ENCODE measurements at places on chromosomes 12 and 14.

- no peak for DNase-seq
Measured at GRCh38 chr12:82174383-82174782, 183.8 kb downstream of the CCDC59 start.

GRCh38 chr12:93954166-93955112, 193.9 kb upstream of the PLXNC1 start:
- DNase-seq, result no peak

GRCh38 chr14:102948698-102949061, 26.2 kb downstream of the AMN start:
- no peak for DNase-seq

- no peak for DNase-seq
Measured at GRCh38 chr14:80659783-80660182, 281.8 kb downstream of the CEP128 start.

GRCh38 chr12:72110937-72111650, 161.1 kb upstream of the TRHDE start:
- no peak for DNase-seq

DNA sequence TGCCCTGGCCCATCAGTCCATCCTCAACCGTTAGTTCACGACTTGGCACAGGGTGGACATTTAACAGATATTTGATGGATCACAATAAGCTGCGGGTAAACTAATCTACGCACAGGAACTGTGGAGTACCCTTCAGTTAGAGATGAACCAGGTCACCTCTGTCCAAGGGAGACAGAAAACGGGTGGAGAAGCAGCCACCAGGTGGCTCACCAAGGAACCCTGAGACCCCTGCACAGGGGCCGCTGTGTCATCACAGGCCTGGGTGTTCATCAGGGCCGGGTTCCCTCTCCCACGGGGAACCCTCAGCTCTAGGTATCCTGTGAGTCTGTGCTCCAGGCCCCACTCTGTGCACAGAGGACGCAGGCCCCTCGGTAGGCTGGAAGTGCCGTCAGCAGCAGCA, 122.2 kb downstream of the PIWIL1 start:
- no peak for DNase-seq

DNA sequence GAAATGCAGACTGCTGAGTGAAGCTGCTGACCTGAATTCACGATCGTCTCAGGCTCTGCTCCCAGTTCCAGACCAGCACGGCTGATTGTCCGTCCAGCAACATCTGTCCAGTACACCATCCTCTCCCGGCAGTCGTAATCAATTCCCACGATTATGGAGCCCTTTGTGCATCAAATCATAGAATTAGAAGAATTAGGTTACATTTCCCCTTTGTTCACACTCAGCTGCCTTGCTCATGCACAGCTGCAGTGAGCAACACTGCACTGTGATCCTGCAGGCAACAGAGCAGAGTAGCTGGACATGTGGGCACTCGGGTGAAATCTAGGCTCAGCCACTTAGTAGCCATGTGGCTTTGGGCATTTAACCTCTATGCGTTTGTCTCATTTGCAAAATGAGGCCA, 22.2 kb downstream of the RTRAF start:
- DNase-seq, result no peak

DNA sequence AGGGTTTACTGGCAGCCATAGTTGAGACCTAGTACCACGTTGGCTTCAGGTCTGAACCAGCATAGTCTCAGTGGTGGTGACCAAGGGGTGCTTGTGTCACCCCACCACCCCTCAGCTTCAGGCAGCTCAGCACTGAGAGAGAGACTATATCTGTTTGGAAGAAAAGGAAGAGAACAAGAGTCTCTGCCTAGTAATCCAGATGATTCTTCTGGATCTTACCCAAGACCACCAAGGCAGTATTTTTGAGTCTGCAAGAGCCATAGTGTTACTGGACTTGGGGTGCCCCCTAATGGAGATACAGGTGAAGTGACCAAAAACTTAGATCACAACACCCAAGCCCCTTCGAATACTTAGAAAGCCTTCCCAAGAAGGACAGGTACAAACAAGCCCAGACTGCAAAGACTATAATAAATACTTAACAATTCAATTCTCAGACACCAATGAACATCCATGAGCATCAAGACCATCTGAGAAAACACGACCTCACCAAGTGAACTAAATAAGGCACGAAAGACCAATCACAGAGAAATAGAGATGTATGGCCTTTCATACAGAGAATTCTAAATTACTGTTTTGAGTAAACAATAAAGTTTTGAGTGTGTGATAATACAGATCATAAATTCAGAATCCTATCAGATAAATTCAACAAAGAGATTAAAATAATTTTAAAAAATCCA, 107.0 kb downstream of the HELB start:
- DNase-seq, result peak; percentile 70

DNA sequence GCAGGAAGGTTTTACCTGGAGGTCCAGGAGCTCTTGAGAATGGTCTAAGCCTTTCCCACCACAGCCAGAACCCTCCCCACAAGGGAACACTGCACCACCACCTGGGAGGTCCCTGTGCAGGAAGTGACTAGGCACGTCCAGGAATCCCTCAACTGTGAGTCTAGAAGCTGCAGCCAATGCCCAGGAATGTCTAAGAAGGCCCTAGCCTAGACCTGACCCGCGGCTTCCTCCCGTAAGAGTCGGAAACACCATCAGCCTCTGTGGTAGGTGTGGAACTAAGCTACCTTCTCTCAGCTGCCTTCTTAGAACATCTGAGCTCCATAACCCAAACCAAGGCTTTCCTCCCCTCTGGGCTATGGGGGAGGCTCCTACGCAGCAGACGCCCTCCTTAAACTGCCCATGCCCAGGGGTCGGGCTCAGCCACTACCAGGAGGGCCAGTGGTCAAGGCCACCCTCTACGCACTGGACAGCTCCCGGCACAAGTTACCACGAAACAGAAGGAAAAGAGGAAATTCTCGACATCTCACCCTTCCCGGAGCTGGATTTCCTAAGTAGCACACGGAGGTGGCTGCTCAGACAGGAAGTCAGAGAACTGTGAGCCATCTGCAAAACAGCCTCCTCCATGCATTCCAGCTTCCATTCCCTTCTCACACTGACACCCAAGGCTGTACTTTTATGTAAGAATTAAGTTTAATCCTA, 25.5 kb downstream of the ZFYVE21 start:
- no peak for DNase-seq

DNA sequence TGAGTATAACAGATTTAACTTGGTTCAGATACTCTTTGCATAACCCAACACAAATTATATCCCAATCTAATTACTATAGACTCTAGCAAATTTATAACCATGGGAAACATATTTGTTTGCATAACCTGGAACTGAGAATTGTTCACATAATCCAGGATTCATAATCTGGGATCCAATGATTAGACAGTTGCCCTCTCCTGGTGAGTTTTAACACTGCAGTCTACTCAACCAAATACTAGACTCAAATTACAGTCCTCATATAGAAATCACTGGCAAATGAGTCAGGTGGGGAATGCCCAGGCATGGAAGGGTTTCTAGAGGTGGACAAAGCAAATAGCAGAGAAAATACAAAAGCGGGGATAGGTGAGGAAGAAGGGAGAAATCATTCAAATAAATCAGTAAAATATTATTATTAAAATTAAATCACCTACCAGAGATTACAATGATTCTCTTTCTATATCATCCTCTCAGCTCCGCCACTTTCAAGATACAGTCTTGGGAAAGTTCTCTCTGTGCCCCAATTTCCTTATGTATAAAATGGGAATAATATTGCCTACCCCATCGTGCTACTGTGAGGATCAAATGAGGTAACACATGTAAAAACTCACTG, 9.4 kb downstream of the GCH1 start:
- DNase-seq, result no peak

DNA sequence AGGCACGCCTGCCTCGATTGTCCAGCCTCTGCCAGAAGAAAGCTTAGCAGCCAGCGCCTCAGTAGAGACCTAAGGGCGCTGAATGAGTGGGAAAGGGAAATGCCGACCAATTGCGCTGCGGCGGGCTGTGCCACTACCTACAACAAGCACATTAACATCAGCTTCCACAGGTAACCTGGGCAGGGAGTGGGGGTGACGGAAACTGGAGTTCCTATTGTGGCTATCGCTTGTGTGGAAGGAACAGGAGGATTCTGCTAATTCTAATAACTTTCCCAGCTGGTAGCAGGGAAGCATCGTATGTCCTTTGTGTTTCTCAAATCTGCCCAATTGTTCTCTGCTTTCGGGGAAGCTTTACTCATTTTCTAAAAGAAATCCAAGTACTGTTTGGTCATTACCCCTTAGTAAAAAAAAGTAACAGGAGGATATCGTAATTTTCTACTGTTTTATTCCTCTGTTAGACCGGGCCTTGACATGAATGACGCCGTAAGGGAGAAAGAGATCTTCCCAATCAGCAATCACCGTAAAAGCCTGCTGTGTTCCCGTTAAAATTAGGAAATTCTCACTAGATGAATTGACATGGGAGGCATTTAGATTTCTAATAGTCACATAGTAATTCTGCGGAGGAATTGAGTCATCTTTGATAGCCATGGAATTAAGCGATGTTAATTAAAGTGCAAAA, 449 bp downstream of the THAP2 start:
- no peak for DNase-seq

GRCh38 chr12:59665701-59666100, 69.9 kb downstream of the SLC16A7 start:
- DNase-seq, result no peak

- no peak for DNase-seq
Measured at GRCh38 chr12:75935539-75936242, 95.9 kb downstream of the PHLDA1 start.

DNA sequence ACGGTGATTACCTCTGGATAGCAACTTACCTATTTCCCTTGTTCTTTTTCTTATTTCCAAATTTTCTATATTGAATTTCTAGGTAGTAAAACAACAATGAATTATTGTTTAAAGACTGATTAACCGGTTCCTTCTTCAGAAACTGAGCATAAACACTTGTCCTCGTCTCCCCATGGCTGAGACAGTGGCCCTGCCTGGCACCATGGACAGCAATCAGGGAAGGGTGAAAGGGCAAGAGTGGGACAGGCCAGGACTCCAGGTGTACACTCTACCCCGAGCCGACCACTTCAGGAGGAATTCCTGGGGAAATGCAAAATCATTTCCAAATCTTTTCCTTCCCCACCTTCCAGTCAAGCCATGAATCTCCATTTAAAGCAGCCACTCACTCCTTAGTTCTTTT, 48.8 kb upstream of the LTBP2 start:
- DNase-seq, result no peak

GRCh38 chr14:71550367-71550766, 381.9 kb upstream of the RGS6 start:
- DNase-seq, result no peak

DNA sequence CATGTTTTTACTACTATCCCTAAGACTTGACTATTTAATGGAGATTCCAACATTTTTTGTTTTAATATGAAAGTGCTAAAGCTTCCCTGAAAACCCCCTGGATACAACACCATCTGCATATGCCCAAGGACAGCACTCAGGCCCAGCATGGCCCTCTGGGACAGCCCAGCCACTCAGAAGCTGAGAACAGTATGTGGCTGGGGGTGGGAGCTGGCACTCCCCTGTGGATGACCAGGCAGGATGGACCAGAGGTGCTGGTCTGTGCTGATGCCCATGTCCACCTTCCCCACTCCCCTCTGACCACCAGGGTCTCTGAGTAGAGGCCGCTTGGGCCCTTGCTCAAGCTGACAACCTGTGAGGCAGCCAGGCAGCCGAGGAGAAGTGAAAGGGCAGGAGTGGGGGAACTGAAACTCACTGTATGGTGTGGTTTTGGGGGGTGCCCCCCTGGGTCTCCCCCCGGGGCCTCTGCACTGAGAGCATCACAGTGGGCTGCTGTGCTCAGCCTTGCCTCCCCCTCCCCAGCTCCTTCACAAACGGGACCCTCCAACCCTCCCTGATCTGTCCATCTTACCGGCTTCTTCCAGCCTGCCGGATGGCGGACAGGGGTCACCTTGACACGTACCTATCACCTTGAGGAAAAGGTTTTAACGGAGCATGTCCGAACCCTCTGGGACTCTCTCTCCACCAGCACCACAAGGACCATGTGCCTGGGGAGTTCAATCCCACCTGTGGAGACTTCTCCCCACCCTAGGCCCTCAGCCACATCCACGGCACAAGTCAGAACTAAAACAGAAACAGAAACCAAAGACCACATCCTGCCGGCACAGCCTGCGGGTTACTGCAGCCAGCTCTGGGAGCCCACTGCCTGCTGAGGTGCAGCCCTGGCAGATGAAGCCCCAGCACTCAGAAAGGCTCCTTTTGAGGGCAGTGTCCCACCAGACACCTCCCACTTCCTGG, at the start of gene TMEM229B:
Gene TMEM229B (minus strand): TSS at position 785 of the 957 bp plus-strand sequence. CDS start 14,798 bp downstream, outside the sequence.
- DNase-seq, result no peak

- DNase-seq, result no peak
Measured at GRCh38 chr12:62291864-62292760, 31.9 kb downstream of the USP15 start.

DNA sequence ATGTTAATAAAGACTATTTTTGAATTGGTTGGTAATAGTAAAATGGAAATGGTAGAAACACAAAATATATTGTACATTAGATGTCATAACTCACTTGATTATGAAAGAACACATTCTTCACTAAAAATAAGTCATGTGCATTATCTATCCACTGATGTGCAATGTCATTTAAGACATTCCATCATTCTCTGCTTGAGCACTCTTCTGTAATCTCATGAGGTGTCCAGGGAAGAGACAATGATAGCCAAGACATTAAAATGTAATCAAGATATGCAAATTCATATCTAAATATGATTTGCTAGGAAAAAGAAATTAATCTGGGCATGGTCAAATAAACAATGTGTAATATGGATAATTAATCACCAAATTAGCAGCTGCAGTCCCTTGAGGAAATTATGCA, 422.5 kb downstream of the BTG1 start:
- DNase-seq, result no peak

DNA sequence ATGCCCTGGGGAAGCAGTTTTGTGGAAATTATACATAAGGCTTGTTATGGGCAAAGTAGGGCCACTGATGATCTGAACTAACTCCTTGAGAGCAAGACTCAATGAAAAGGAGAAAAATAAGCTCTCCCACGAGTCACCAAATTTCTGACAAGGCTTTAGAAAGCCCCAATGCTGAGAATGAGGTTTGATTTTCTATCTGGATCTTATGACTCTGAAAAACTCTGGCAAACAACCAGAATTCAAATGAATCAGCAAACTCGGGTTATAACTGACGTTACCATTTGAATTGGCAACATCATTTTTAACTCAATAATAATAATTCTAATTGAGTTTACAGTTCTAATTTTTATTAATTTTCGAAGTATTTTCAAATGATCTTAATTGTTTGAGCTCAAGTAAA, 79.1 kb downstream of the KCNK10 start:
- DNase-seq, result no peak

DNA sequence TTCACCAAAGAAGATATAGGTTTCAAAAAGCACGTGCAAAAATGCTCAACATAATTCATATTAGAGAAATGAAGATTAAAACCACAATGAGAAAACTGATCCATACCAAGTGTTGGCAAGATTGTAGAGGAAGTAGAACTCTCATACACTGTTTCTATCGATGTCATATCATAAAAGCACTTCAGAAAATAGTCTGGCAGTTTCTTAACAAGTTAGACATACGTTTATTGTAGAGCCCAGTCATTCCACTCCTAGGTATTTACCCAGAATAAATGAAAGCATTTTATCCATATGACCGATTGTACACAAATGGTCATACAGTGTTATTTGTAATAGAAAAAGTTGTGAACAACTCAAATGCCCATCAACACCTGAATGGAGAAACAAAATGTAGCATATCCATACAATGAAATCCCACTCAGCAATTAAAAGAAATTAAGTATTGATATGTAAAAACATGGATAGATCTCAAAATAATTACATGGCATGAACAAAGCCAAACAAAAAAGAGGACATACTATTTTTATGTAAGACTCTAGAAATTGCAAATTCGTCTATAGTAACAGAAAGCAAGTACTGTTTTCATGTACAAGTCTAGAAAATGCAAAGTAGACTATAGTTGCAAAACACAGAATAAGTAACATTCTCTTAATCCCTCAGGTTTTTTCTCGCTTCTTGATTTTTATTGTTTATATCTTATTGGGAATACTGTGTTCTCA, 41.0 kb downstream of the USP15 start:
- no peak for DNase-seq

Measured in H9 (cell line).